ENCODE measurements at places on chromosomes 12 and 14.

GRCh38 chr12:89286501-89286900 lies 65.8 kb downstream of the DUSP6 start:
- DNase-seq = no peak

GRCh38 chr14:33642080-33642479 lies 308.8 kb downstream of the EGLN3 start:
- DNase-seq = no peak

- DNase-seq = no peak
Observed at GRCh38 chr14:35999294-35999693, 173.2 kb downstream of the BRMS1L start.

GRCh38 chr14:99125113-99125512 lies 146.9 kb downstream of the BCL11B start:
- no peak for DNase-seq

DNA sequence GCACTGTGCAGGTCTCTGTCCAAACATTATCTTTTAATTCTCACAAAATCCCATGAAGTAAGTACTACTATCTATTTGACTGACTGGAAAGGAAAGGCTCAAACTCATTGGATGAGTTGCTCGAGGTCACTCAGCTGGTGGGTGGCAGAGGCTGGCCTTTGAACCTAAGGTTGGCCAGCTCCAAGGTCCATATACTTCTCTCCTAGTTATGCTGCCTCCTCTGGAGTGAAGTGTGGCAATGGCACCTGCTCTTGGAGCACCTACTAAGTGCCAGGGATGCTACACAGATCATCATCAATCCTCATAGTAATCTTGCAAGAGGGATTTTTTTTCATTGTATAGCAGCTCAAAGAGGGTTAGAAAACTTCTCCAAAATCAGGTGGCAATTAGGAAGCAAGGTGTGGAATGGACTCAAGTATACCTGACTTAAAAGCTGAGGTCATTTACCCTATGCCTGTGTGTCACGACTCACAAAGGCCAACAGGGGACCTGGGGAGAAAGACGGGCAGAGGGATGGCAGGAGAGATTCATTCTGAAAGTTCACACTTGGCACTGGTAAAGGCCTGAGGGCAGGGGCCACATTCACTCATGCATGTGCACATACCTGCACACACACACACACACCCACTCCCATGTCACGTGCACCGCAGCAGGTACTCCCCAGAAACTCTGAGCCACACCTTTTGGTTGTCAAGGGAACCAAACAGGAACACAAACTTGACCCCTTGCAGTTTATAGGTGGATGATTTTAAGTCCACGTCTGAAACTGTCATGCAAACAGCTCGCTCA lies 146.4 kb downstream of the FOXN3 start:
- DNase-seq = no peak

- no peak for DNase-seq
Observed at GRCh38 chr14:91934554-91935285, 12.8 kb downstream of the FBLN5 start.

All from activated CD4-positive, alpha-beta T cell treated with anti-CD3 and anti-CD28 coated beads for 4 hours (primary cell).